ENCODE measurements at places on chromosomes 11 and 22.
A peak's percentile ranks its signal among the peaks of the same experiment; 100 is the strongest.

- no peak for DNase-seq
Measured at GRCh38 chr11:46590740-46591605, 2.9 kb downstream of the AMBRA1 start.

- no peak for DNase-seq
Measured at GRCh38 chr11:132960273-132961078, 571.8 kb downstream of the OPCML start.

DNA sequence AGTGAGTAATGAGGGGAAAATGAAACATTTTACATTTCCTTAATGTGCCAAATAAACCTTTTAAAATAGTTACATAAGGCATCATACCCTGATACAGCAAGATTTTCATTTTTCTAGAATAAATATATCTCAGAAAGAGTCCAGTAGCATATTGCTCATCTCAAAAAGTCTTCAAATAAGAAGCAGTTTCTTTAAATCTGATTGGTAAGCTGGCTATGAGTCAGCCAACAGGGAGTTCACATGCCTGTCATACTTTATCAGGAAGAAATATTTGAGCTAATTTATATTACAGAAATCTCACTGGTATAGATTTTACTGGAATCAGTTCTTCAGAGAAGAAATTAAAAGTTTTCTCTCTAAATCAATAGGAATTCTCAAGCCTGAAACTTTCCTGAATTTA, 258.1 kb downstream of the C11orf87 start:
- peak; percentile 18 for DNase-seq

DNA sequence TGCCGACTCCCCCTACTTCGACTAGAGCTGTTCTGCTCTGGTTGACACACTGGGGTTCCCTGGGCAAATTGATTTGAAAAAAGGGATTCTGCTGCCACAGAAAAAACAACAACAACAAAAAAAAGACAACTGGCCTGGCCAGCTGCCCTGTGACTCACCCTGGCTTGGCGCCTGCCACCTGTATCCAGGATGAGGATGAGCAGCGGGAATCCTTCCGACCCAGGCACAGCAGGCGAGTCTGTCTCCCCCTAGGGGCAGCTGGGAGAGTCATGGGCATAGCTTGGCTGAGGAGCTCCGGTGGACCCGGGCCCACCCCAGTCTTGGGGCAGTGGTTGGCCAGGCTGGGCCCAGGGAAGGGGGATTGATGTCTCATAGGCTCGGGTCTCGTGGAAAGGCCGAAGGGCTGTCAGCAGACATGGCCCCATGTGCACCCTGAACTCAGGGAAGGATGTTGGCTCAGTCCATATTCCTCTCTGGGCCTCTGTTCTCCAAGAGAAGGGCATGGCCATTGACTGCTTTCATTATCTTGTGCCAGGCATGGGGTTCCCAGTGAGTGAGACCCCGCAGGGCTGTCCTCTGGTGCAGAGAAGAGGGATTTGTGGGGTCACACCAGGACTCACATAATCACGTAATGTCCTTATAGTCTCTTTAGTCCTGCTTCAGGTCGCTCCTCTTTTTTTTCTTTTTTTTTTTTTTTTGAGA, 10.4 kb upstream of the SUN2 start:
- DNase-seq, result peak; percentile 64

- no peak for DNase-seq
Measured at GRCh38 chr22:40542821-40543540, 93.5 kb downstream of the MRTFA start.

GRCh38 chr11:93846411-93846810, 4.0 kb downstream of the VSTM5 start:
- DNase-seq, result peak; percentile 64

- peak; percentile 64 for DNase-seq
Measured at GRCh38 chr22:36258701-36259614, 6.0 kb downstream of the APOL1 start.

DNA sequence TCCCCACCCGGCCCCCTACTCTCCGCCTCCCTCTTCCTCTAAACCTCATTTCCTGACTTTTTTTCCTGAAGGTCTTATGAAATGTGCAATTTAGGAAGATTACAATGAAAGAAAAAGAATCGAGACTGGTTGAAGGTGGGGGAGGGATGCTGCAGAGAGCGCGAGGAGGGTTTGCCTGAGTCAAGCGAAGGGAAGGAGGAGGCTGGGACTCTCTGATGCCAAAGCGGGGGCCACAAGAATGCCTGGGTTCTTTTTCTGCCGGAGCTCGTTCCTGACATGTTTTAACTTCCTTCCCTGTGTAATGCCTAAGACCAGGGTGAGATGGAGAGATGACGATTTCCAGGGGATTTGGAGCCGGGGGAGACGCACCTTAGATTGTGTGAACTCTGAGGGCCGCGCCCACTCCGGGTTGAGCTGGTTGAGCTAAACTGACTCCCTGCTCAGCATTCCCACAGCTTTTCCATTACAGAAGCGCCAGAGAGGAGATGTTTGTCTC, 270.5 kb upstream of the SORL1-AS1 start:
- no peak for DNase-seq

GRCh38 chr11:70176940-70177689, 26.0 kb upstream of the FADD start:
- DNase-seq, result no peak

- DNase-seq, result no peak
Measured at GRCh38 chr11:73367482-73368024, 8.6 kb upstream of the RELT start.

GRCh38 chr22:44586351-44586990, 88.4 kb upstream of the RTL6 start:
- DNase-seq, result no peak

GRCh38 chr11:42201603-42202148, 742.2 kb upstream of the LRRC4C start:
- no peak for DNase-seq

DNA sequence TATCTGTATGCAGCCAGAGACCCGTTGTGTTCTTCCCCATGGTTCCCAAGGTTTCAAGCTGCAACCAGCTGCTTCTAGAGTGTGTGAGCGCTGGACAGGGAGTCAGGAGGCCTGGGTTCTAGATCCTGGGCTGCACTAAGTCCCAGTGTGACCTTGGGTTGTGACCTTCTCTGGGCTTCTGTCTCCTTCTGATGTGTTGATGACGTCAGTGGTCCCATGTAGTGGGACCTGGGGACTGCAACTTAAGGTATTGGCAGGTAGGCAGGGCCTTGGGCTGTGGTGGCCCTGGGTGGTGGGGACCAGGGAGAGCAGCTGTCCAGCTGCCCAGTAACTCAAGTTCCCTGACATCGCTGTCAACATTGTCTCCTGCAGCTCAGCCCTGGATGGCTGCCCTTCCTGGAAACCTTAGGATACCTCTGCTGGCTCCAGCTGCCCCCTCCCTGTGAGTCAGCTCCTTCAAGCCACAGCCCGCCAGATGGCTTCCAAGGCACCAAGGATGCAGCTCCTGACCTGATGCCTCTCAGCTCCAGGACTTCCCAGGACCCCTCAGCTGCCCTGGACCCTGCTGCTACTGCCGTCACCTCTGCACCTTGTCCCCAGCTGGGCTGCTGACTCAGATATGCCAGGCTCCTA, 1.3 kb upstream of the PVALB start:
- no peak for DNase-seq

DNA sequence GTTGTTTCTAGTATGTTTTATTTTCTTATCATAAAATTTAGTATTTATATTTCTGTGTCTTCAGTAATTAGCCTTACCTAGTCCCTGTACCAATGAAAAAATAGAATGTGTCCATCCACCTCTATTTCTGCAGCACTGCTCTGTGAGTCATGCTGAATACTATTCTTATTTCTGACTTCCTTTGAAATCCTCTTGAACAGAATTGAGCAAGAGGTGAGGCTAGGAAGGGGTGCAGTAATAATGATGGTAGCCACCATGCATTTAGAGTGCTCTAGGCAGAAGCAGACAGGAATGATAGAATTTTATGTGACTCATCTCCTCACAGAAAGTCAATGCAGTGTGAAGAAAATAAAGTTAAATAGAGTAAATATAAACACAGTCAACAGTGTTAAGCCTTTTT, 60.0 kb downstream of the OR10A6 start:
- DNase-seq, result peak; percentile 54

DNA sequence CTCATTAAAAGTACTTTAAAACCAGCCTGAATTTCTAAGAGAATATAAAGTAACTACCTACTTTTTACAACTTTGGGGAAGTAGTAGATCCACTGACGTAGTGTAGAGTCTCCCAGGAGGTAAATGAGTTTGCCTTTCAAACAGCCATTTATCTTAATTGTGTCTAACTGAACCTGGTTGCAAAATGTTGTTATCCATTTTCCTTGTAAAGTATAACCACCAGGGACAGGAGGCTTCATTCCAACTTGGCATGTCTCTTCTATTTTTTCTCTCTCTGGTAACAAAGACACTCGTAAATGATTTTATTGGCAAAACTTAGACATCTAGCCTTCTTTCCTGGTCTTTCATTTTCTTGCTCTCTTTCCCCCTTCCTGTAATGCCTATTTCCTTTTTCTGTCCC, 36.9 kb downstream of the NXPE1 start:
- DNase-seq, result no peak

- DNase-seq, result peak; percentile 95
Measured at GRCh38 chr11:111531687-111532364, 8.7 kb upstream of the LAYN start.

DNA sequence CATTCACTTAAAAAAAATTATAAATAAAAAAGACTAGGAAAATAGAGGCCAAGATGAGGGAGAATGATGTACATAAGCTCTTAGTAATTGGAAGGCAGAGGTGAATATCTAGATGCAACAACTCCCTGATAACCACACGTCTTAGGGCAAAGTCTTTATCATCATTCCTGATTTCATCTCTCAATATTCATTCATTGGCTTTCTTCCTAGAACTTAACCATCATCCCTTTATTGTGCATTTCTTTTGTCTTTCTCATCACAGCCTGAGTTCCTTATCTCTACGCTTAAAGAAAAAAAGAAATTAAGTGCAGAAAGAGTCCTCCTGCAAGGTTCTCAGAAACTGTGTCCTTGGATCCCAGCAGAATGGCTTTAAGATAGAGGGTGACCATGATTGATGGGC, 23.2 kb upstream of the FLI1 start:
- no peak for DNase-seq

- no peak for DNase-seq
Measured at GRCh38 chr11:70502677-70503467, 104.5 kb downstream of the CTTN start.

GRCh38 chr11:9753021-9753420, 89.1 kb downstream of the SWAP70 start:
- peak; percentile 83 for DNase-seq

DNA sequence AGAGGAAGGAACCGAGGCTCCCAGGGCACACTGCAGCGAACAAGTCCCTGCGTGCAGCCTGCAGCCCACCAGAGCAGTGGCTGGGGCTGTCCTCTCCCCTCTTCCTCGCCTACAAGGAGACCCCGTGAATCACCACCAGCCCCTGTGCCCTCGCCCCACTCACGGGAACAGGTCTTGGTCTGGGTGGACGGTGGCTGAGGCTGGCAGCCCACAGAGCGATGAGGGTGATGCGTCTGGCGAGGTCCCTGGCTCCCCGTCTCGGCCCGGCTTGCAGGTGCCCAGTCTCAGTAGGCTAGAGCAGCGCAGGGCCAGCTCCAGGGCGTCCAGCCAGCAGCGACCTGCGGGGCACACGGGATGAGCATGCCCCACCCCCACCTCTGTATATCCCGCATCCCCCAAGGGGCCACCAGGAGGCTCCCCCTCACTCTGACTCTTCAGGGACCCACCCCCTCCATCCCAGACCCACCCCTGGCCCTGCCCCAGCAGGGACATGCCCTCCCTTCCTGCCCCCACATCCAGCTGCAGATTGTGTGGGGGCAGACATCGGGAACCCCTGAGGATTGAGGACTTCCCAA, 50.5 kb upstream of the CARS1 start:
- no peak for DNase-seq

- no peak for DNase-seq
Measured at GRCh38 chr11:113203141-113203753, 111.1 kb upstream of the TTC12 start.

DNA sequence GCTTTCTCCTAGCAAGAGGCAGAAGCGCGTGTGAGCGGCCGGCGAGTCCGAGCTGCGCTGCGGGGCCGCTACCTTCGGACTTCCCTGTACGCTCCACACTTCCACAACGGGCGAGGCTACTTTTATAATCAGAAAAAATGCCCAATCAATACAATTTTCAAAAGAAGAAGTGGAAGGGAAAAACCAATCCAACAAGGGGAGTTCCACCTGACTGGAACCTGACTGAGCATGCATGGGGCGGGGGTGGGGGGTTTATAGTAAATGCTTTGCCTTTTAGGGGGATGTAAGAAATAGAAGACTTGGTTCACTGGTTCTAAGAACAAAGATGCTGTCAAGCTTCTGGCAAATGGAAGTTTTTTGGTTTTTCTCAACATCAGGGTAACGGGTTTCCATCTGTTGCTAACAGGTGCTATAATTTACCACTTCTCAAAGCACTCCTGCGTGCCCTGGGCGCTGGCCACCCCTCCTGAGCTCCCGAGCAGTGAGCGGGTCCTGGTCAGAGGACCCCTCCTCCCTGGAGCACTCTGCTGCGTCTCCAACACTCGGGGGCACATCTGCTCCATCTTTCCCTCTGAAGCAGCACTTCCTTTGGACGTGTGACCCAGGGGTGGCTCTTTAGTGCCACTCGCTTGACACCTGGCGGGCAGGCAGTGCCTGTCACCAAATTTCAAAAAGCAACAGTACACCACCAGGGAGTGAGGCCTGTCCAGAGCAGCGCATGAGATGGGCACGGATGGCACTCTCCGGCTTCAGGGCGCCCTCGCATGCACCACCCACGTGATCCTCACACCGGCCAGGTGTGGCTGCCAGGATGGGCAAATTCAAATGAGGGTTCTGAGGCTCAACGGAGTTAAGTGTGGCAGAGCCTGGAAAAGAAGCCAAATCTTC, 21.6 kb upstream of the BID start:
- DNase-seq, result no peak

GRCh38 chr11:86671531-86672006, 847 bp downstream of the ME3 start:
- DNase-seq, result no peak

DNA sequence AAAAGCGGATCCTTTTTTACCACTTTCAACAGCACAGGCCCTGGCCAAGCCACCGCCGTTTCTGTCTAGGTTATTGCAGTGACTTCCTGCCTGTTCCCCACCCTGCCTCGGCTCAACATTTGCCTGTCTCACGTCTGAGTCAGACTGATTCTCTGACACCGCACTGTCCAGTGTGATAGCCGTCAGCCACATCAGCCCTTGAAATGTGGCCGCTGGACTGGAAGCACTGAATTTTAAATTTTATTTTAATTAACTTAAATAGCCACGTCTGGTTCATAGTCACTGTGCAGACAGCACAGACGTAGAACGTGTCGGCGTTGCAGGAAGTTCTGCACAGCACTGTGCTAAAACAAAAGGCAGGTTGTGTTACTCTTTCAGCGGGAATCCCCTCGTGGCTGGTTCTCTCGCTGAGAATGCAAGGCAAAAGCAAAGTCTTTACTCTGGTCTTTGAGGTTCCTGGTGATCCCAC, 56.3 kb upstream of the ADSL start:
- no peak for DNase-seq

GRCh38 chr11:31922450-31922849, 111.3 kb upstream of the PAX6 start:
- no peak for DNase-seq

GRCh38 chr11:10606536-10607208, 38.2 kb upstream of the LYVE1 start:
- peak; percentile 86 for DNase-seq

All from IMR-90 (cell line).